ENCODE measurements at places on chromosomes 4 and X.

GRCh38 chr4:76306882-76307659 lies 538 bp downstream of the STBD1 start:
- peak; percentile 44 for DNase-seq

- DNase-seq: peak; percentile 81
These were observed 95.8 kb downstream of the DHX15 start for GRCh38 chr4:24488399-24489164.

DNA sequence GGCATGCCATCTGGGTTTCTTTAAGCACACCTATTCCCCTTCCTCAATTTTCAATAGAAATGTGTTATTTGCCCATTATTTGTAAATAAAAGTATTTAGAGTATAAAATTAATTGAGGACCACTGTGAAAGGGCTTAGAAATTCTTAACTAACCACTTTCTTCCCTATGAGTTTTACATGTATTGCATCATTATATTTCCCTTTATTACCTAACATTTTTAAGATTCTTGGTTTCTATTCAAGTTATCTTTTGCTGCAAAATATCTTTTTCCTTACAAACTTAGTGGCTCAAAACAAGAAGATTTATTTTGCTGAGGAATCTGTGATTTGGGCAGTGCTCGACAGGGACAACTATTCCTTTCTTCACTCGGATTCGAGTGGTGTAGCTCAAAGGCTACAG lies 40.5 kb downstream of the GRID2 start:
- DNase-seq: no peak

GRCh38 chr4:94349193-94349592 lies 6.6 kb upstream of the HPGDS start:
- no peak for DNase-seq
